ENCODE measurements at places on chromosomes 1 and 21. TPM values are rescaled to one million over a fixed set of nuclear protein-coding genes. Genes with fewer than 3 reads are reported as not detected.

DNA sequence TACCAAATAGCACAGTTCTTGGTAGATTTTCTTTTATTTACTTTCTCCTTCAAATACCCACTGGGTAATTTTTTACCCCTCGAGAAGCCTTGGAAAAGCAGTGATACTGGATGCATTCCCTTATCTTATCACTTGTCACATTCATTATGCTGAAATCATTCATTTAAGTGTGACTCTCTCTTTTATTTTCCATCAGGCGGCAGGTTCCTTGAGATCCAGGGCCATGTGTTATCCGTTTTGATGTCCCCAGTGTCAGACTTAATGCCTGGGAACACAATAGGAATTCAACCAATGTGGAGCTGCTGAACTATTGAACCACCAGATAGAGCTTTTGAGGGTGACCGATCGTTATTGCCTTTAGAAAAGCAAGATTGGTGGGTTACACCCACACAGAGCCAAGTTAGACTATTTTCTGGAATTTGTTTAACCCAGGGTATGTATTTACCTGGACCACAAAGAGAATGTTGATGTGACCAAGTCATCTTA is 51.5 kb upstream of the ATP5PO start:
- no peaks in the 10 kb centered on the region for H3K27me3 ChIP-seq
- DNase-seq: no peak
- H3K4me1 ChIP-seq: no peaks in the 10 kb centered on the region
- H3K4me3 ChIP-seq: no peak overlapping the region

The VASH2 gene
- polyA plus RNA-seq: 0.41 TPM

GRCh38 chr1:228095938-228096337 is 7.2 kb downstream of the C1orf35 start:
- no peak overlapping the region for H3K4me3 ChIP-seq
- no peaks in the 10 kb centered on the region for H3K27me3 ChIP-seq
- H3K4me1 ChIP-seq: no peaks in the 10 kb centered on the region
- peaks cover 55% of the 10 kb centered on the region for H3K36me3 ChIP-seq
- no peak overlapping the region for H3K27ac ChIP-seq

- H3K4me1 ChIP-seq: no peaks in the 10 kb centered on the region
- DNase-seq: no peak
- H3K27me3 ChIP-seq: peaks cover 74% of the 10 kb centered on the region
- no peak overlapping the region for H3K4me3 ChIP-seq
- no peaks in the 10 kb centered on the region for H3K36me3 ChIP-seq
These were observed 96.0 kb upstream of the PAXBP1 start for GRCh38 chr21:32867597-32867996.

- no peak overlapping the region for H3K4me3 ChIP-seq
- peaks cover 11% of the 10 kb centered on the region for H3K4me1 ChIP-seq
- H3K27ac ChIP-seq: no peak overlapping the region
- H3K36me3 ChIP-seq: no peaks in the 10 kb centered on the region
These were observed 58.7 kb downstream of the TRABD2B start for GRCh38 chr1:47938520-47938919.

The MXRA8 gene
- 2.5 TPM for polyA plus RNA-seq

GRCh38 chr1:53321366-53321765 is 6.5 kb downstream of the LRP8 start:
- H3K4me3 ChIP-seq: no peak overlapping the region
- peaks cover 10% of the 10 kb centered on the region for H3K36me3 ChIP-seq
- H3K27ac ChIP-seq: no peak overlapping the region
- H3K4me1 ChIP-seq: no peaks in the 10 kb centered on the region
- no peak for DNase-seq

DNA sequence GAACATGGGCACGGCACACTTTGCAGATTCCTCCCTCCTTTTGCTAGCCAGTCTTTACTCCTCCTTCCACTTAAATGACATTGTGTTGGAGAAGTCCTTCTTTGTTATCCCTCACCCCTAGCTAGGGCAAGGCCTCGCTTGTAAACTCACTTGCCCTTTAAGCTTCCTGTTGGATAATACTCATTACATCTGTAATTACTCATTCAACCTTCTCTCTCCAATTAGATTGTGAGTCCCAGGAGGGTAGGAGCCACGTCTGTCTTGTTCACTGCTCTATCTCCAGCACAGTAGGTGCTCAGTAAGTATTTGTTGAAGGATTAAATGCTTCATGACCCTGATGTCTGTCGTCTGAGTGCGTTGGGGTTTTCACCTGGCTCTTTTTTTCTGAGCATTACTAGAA is 98.7 kb upstream of the USP24 start:
- no peak overlapping the region for H3K4me3 ChIP-seq
- H3K27ac ChIP-seq: no peak overlapping the region
- no peaks in the 10 kb centered on the region for H3K36me3 ChIP-seq
- DNase-seq: no peak
- no peaks in the 10 kb centered on the region for H3K27me3 ChIP-seq
- H3K4me1 ChIP-seq: peaks cover 11% of the 10 kb centered on the region

DNA sequence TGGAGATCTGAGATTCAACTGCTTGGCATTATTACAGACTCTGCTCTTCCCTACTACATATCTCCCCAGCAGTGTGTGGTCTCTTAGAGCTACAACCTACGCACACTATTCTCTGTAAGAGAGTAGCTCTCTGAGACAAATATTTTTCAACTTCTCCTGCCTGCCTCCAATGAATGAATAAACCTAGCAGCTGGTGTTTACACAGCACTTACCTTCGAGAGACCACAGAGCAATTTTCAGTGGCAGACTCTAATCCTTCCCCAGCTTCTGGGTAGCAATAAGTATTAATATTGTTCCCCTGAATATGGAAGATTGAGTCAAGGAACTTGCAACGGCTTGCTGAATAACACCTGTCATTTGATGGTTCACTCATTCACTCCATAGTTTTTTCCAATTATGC is 350.9 kb upstream of the SPAG17 start:
- H3K36me3 ChIP-seq: no peaks in the 10 kb centered on the region
- H3K4me1 ChIP-seq: no peaks in the 10 kb centered on the region
- no peak for DNase-seq
- H3K4me3 ChIP-seq: no peak overlapping the region

The OR2L13 gene
- 0.23 TPM for polyA plus RNA-seq

The SDCCAG8 gene
- polyA plus RNA-seq: 22.7 TPM

DNA sequence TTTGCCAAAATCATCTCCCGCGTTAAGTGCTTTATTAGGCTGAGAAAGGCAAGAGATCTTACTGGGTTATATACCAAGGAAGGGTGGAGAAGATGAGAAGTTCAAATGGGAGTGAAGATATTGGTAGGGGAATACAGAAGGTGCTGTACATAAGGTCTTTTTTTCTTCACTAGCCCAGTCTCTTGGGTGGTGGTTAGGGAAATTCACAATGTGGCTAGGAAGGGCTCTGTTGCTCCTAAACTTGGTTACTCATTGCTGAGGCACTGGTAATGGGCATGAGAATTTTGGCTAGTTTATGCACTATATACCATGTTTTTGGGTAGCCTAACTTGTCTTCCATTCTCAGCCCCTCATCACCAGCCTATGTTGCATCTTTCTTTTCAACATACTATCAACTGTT is 50.6 kb downstream of the LHX4 start:
- no peak overlapping the region for H3K27ac ChIP-seq
- no peak for DNase-seq
- no peaks in the 10 kb centered on the region for H3K27me3 ChIP-seq
- no peak overlapping the region for H3K4me3 ChIP-seq

DNA sequence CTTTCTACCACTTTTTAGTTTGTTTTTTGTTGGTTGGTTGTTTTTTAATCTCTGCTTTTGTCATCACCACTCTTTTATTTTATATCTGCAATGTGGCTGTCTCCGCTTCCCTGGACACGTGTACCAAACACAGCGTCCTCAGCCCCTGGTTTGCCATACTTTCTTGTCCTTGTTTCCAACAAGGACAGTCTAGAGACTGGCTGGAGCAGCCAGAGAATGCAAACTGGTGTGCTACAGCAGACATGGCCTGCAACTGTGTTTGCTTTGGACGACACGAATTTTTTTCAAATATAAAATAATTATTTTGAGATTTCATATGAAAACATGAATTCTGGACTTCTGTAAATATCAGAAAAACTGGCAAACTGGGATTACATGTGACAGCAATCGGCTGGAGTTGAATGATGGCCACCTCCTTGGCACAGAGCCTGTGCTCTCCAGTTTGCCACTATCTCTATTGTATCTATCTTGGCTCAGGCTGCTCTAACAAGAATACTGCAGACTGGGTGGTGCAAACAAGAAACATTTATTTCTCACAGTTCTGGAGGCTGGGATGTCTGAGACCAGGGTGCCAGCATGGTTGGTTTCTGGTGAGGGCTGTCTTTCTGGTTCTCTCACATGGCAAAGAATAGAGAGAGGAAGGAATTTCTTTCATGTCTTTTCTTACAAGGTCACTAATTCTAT is 34.6 kb upstream of the POU2F1 start:
- peaks cover 2% of the 10 kb centered on the region for H3K4me1 ChIP-seq
- H3K4me3 ChIP-seq: no peak overlapping the region
- H3K36me3 ChIP-seq: no peaks in the 10 kb centered on the region

DNA sequence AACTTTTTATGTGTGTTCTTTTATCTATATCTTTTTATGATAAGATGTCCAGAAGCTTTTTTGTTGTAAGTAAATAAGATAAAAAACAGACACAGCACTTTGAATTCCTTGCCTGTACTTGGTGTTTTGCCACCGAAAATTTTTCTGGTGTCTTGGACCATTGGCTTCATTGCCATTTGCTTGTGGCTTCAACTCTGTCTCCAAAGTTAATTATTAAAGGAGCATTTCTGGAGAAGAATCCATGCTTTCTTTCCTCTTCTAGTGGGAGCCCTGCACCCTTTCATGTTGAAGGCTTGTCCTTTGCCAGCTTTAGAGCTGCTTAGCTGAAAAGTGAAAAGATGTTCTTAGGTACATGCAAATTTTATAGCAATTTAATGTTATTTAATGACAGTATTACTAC is 112.2 kb downstream of the DYRK1A start:
- no peaks in the 10 kb centered on the region for H3K27me3 ChIP-seq
- peaks cover 42% of the 10 kb centered on the region for H3K36me3 ChIP-seq
- no peak overlapping the region for H3K4me3 ChIP-seq
- DNase-seq: no peak
- H3K4me1 ChIP-seq: no peaks in the 10 kb centered on the region

DNA sequence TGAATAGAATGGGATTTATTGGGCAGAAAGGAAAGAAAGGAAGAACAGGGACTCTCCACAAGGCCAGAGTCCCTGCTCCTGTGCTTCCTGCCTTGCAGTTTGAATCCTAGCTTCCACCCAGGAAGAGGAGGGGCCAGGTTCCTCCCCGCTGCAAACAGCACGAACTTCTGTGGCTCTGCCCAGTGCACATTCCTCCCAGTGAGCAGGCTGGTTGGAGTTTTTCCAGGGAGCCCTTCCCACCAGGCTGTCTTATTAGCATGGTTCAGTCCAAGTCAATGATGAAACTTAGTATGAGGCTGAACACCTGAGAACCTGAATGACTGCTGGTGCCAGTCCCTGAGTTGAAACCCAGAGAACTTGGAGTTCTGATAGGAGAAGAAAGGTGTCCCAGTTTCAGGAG is 247.2 kb downstream of the DUSP10 start:
- H3K4me3 ChIP-seq: no peak overlapping the region
- no peak for DNase-seq
- no peak overlapping the region for H3K27ac ChIP-seq
- no peaks in the 10 kb centered on the region for H3K27me3 ChIP-seq
- H3K36me3 ChIP-seq: no peaks in the 10 kb centered on the region

DNA sequence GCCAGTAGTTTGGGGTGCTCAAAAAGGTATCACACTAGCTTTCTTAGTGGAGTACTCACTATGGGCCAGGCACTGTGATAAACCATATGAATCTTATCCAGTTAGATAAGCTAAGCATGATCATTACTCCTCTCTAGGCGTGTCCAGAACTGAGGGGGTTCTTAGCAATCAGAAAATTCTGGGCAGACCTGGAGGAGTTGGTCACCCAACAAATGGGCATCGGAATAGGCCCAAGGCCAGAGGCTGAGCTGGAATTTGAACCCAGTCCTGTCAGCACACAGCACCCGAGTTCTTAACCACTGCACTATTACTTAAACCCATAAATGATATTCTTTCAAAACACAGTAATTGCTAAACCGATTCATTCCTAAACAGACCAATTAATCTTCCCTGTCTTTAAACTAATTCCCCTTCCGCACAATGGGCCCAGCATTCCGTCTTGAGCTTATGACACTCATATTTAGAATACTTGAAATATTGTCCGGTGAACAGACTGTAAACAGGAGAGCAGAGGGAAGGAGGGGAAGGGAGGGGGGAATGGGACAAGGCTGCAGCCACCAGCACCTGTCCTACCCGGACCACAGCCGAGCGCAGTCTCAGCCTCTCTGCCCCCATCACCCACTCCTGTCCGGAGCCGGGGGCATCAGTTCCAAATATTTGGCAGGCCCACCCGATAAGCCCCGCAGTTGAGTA is 113.0 kb upstream of the GADD45A start:
- no peak overlapping the region for H3K27ac ChIP-seq
- no peaks in the 10 kb centered on the region for H3K27me3 ChIP-seq
- H3K36me3 ChIP-seq: no peaks in the 10 kb centered on the region
- H3K4me1 ChIP-seq: peaks cover 14% of the 10 kb centered on the region
- DNase-seq: no peak

The VAV3 gene
- 0.02 TPM for polyA plus RNA-seq

DNA sequence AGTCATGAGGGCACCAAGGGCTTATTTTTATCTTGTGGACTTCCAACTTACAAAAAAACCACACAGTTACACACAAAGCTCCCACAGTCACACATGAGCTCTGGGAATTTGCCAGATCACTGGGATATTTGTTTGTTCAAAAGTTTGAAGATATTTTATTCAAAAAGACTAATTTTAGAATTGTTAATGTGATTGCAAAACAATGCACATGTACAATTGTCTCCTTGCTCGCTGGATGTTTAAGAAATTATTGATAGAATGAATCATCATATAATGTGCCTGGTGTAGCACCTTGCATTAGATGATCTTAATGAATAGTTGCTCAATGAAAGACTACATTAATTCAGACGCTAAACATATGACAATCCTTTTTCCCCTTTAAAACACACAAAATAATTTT is 570.3 kb downstream of the LMO4 start:
- DNase-seq: no peak
- H3K27ac ChIP-seq: no peak overlapping the region
- no peaks in the 10 kb centered on the region for H3K27me3 ChIP-seq
- H3K4me3 ChIP-seq: no peak overlapping the region
- no peaks in the 10 kb centered on the region for H3K36me3 ChIP-seq

DNA sequence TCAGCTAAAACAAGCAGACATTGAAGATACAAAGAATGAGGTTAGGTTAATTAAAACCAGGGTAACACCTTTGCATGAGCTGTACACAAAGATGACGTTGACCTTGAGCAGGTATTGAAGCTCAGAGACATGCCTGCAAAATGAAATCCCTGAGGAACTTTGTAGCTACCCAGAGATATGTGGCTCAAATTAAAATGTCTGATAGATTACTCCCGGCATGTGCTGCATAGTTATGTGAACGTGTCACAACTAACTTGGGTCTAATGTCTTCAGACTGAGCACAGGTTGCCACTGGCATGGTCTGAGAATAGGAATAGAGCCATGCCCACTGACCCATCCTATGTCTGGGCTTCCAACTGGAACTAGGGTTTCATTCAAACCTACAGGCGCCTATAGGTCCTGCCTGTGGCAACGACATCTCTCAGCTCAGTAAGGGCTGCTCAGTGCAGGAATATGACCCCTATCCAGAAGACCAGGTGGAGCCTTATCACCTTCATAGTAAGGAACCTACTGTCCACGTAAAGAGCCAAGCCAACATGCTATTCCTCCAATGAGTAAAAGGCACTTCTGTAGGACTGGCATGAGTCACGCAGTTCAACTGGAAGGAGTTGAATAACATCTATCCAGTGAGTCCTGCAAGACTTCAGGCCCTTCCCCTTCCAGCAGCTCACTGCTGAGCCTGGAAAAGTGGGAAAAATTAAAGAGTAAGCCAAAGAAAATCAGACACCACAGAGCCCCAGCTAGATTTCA is 60.7 kb downstream of the PRKAB2 start:
- H3K36me3 ChIP-seq: no peaks in the 10 kb centered on the region
- no peaks in the 10 kb centered on the region for H3K27me3 ChIP-seq
- no peaks in the 10 kb centered on the region for H3K4me1 ChIP-seq
- no peak overlapping the region for H3K27ac ChIP-seq

All from SK-N-SH (cell line).